ENCODE measurements at places on chromosomes 2 and 18. TPM values are rescaled to one million over a fixed set of nuclear protein-coding genes. Genes with fewer than 3 reads are reported as not detected.

The LRP2 gene
- not detected for total RNA-seq

The MC2R gene
- total RNA-seq: not detected

The DPP4 gene
- 48.4 TPM for total RNA-seq

The NGEF gene
- total RNA-seq: 11.2 TPM

The TMEM247 gene
- not detected for total RNA-seq
